B cell (primary cell): ENCODE measurements at places on chromosomes 1 and 21. TPM values are rescaled to one million over a fixed set of nuclear protein-coding genes. Genes with fewer than 3 reads are reported as not detected.

DNA sequence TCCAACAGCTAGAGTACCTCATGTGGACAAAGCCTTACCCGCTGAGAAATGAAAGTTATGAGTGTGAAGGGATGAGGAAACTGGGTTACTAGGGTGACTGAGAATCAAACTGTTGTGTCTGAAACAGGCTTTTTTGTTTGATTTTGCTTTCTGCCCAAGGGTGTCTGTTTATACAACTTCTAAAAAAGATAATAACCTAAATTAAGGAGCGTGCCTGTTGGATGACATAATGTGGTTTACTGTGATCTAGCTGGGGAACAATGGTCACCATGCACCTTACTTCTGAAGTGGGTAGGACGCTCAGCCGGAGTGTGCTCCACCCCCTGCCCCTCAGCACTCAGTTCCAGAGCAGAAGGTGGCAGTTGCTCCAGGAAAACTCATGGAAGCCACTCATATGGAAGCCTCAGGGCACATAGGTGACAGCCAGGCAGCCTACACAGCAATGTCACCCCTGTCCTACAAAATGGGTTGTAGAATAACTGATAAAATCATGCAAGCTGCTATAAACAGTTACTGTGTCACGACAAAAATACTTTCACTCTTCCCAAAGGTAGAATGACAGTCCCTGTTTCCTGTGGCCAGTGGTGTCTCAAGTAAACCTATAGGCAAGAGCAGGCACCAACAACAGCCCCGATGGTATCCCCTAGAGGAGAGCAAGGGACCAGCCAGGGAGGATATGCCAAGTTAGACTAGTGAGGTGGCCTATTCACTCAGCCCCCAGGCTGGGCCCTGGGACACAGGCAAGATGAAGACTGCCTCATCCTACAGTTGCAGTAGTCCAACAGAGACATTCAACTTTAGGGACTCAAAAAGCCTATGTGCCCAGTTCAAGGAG is 29.3 kb downstream of the SIPA1L2 start:
- DNase-seq: no peak

- DNase-seq: no peak
These were observed 94.4 kb downstream of the PDE9A start for GRCh38 chr21:42747746-42748351.

- DNase-seq: no peak
These were observed 19.9 kb downstream of the CLDN17 start for GRCh38 chr21:30146558-30147282.

DNA sequence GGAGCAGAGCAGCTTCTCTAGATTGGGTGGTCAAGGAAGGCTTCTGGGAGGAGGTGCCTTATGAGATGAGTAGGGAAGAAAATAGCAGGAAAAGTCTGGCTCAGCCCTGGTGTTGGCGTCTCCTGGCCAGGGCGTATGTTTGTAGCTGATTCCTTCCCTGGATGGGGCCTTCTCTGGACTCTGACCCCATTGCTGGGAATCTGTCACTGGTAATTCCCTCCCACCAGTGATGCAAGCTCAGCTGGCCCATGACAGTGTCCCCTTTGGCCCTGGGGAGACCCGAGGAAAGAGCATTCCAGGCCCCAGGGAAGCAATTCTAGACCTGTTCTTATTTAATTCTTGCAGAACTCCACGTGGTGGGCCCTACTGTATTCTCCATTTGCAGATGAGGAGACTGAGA is 20.7 kb downstream of the IGSF21 start:
- DNase-seq: no peak

- no peak for DNase-seq
These were observed 7.8 kb downstream of the VASH2 start for GRCh38 chr1:212958175-212958574.

The TPTE gene
- not detected in 2 replicates for total RNA-seq

The C2CD4D gene
- not detected in 2 replicates for total RNA-seq
